ENCODE measurements at places on chromosomes 2 and 18. TPM values are rescaled to one million over a fixed set of nuclear protein-coding genes. Genes with fewer than 3 reads are reported as not detected.
A peak's percentile ranks its signal among the peaks of the same experiment; 100 is the strongest.

- no peak for DNase-seq
Measured at GRCh38 chr2:82795446-82795845, 1663.6 kb downstream of the SUCLG1 start.

GRCh38 chr2:60535685-60536312, 17.7 kb downstream of the BCL11A start:
- no peak for DNase-seq

GRCh38 chr2:141911485-141912066, 219.2 kb downstream of the LRP1B start:
- peak; percentile 7 for DNase-seq

DNA sequence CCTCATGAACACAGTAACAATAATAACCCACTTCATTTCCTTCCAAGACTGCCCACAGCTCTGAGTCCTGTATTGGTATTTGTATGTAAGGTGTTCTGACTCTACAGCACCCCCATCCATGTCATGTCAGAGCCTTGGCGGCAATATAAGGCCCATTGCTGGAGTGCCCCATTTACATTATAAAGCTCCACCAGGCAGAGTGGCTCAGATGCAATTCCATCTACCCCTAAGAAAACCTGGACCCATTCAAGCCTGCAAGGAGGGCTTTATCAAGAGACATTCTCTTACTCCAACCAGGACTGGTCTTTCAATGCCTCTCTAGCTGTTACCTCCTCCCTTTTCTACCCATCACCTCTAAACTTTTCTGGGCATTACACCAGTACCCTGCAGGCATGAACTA, 101.6 kb downstream of the ANTXR1 start:
- no peak for DNase-seq

NAT8 gene
- 25.2 TPM for polyA plus RNA-seq

USP34 gene
- polyA plus RNA-seq = 178 TPM

GRCh38 chr2:217954469-217954868, 48.3 kb downstream of the TNS1 start:
- no peak for DNase-seq

MIB1 gene
- polyA plus RNA-seq = 68.9 TPM

PJVK gene
- polyA plus RNA-seq = 18.0 TPM

- peak; percentile 63 for DNase-seq
Measured at GRCh38 chr2:178193823-178194599, at the start of gene OSBPL6. Gene OSBPL6, plus strand, starts transcription at chr2:178194512. Its CDS starts 111,673 bp downstream, at chr2:178306185.

DNA sequence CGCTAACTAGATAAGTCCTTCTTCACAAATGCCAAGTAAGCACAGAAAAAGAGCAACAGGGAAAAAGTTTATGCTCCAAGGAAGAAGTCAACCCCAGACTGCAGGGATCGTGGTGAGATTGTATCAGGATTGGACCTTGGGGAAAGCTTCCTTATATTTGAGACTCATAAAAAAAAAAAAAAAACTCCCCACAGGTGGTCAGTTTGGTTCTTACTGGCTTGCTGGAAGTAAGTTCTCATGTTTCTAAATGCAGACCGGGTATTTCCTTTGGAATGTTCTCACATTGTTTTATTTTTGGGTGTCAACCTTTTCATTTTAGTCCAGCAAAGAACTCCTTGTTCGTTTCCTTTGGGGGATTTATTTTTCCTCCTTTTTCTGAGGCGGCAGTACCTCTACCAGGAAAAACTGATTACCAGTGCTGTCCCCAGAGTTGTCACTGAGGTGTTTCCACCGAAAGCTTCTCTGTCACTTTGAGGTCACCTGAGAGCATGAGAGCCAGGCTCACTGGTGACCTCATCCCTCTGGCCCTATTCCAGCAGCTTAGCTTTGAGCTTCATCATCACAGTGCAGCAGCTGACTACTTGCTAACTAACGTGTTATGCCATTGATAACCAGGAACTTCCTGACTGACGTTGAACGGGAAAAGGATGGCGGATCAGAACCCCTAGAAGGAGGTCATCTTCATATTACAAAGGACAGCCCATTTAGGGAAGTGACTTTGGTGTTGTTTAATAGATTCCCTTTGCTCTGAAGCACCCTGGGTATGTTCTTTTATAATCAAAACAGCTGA, 16.8 kb upstream of the ATP8B1 start:
- no peak for DNase-seq

DNA sequence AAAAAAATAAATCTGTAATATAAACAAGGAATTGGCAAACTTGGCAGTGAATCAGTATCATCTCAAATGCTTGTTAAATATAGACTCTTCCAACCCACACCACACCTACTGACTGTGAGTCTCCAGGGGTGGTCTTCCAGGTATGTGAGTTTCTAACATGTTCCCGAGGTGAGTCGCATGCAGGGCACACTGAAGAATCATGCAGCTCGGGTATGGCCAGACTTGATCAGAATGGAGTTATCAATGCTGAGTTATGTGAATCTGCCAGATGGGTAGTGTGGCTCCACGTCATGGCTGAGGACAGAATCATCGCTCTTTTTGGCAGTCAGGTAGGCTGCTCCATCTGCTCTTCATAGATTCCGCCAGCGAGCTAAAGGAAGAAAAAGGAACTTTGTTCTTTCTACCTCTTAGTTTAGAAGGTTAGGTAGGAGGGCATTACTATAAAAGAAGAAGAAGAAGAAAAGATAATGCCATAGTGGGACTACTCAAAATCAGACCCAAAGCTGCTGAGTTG, 1279.7 kb upstream of the ZEB2 start:
- DNase-seq = no peak

RAD51AP2 gene
- 0.17 TPM for polyA plus RNA-seq

GRCh38 chr2:113877711-113878598, 11.9 kb upstream of the ACTR3 start:
- no peak for DNase-seq

SCN3A gene
- polyA plus RNA-seq = 0.90 TPM

- no peak for DNase-seq
Measured at GRCh38 chr2:109337221-109337620, 208.2 kb downstream of the SH3RF3 start.

DNA sequence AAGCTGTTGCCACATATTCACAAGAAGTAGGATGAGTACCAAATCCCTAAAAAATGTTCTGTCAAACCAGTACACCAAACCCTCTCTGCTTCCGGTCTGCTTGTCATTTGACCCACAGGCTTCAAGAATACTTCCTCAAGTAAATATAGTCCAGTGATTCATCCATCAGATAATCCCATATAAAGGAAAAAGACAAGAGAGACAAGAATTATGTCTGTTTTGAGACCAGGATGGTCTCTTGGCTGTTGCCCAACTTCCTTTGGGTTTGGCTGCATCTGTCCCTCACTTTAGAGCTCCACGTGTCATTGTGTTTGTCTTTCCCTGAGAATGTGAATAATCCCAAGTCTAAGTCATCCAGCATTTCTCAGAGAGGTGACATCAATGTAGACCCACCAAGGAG, 91.5 kb upstream of the NRP2 start:
- no peak for DNase-seq

DNA sequence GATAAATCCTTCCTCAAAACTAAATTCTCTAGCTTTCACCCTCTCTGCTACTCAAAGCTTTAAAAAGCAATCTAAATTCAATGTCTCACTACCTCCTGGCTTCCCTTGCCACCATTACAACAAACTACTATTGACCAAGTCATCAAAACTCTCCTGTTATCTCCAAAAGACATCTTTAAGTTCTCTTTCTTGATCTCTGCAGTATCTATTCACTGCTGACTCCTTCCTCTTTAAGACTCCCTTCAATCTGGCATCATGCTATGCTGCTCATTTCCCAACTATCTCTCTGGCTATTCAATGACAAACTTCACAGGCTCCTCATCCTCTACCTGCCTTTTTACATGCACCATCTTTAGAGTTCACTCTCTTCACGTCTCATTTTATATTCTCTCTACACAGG, 5.9 kb downstream of the PPP3R1 start:
- DNase-seq = no peak

DNA sequence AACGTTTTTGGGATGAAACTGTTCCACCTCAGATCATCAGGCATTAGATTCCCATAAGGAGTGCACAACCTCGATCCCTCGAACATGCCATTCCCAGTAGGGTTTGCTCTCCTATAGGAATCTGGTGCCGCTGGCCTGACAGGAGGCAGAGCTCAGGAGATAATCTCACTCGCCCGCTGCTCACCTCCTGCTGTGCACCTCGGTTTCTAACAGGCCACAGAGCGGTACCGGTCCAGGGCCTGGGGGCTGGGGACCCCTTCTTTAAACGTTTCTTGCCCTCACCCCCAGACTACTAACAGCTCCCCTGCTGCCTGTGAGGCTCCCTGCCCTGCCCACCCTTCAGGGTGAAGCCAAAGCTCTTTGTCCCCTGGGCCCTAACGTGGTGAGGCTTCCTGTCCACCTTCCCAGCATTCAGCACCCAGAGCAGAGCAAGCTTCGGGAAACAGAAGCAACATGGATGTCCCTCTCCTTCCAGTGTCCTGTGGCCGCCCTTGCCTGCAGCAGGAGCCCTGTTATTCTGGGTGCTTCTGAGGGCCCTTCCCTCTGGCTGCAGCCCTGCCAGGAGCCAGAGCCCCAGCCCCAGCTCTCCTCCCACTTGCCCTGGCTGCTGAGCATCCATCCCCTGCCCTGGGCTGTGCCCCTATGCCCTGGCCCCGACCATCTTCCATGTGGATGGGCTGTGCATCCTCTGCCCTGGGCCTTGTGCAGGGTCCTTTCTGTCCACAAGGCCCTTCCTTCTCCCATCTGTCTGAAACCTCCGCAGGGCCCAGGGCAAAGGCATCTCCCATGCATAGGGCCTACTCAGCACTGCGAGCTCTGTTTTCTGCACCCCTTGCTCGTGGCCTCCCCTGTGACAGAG, 140.1 kb downstream of the MBP start:
- DNase-seq = no peak

TCF4 gene
- 70.6 TPM for polyA plus RNA-seq

DNA sequence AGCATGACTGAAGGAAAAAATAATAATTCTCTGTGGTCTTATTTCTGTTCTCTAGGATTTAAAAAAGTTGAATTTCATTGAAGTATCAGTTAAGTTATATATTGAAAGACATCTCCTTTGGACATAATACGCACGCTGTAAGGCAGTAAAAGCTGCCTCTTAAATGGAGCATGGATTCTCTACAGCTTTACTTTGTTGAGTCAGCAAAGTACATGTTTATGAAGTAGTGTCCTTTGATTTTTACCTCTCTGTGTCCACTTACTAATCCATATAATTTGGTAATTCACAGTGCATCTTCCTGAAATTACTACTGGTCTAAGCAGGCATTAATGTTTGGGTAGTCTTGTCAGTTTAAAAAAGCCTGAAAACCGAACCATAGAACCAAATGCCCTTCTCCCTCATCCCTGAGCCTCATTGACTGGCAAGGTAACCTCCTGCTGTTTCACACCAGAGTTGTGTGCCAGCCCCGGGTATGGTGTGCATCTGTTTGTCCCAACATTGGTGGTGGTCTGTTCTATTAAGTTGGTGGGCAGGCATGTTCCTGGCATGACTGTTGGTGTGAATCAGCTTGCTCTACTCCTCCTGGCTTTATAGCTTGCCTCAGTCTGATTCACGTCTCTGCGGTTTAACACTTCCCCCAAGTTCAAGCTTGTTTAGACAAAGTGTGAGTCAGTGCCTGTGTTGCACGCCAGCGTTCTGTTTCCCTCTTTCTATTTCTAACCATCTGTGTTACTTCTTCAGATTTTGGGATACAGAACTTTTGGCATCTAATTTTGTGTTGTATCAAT, 71.0 kb upstream of the ITM2C start:
- DNase-seq = no peak

GRCh38 chr2:105929516-105929915, 184.8 kb downstream of the NCK2 start:
- DNase-seq = no peak

DNA sequence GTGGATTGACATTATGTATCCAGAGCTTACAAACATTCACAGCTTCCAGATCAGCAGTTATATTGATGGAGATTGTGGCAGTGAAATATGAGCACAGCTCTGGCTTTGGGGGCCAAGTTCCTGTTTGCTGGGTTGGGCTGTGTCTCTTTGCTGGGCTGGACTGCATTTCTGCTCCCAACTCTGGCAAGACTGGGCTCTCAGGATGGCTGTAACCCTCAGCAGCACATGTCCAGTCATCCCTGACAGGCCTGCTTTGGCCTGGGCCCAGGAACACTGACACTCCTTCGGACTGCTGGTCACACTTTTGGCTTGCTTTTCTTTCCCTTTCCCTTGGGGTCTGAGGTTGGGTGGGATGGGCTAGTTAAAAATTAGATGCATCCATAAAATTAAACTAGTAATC, 17.9 kb upstream of the VPS4B start:
- no peak for DNase-seq

ZNF516 gene
- 50.7 TPM for polyA plus RNA-seq

CFC1 gene
- polyA plus RNA-seq = not detected

DNA sequence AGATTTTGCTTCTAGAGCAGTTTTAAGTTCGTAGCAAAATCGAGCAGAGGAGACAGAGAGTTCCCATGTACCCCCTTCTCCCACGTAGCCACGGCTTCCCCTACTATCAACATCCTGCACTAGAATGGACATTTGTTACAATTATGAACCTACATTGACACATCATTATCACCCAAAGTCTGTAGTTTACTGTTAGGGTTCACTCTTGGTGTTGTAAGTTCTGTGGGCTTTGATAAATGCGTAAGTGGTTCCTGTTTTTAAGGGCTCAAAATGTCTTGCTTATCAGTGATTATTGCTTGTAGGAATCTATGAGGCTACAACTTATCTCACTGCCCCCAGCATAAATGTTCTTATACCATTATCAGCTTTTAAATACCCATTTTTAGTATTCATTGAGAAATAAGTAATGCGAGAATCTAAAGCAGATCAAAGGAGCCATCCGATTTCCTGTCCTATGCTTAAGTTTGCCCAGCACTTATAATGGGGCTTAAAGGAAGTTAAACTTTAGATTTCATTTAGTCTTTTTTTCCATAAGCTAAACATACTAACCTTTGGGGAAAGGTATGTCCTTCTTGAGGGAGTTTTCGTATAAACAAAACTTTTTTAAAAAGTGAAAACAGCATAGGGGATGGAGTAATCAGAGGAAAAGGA, 118.7 kb downstream of the HAUS1 start:
- DNase-seq = no peak

GRCh38 chr2:134208825-134209224, 45.0 kb upstream of the MGAT5 start:
- DNase-seq = no peak

- no peak for DNase-seq
Measured at GRCh38 chr2:36433311-36434217, 78.0 kb downstream of the CRIM1 start.

DNA sequence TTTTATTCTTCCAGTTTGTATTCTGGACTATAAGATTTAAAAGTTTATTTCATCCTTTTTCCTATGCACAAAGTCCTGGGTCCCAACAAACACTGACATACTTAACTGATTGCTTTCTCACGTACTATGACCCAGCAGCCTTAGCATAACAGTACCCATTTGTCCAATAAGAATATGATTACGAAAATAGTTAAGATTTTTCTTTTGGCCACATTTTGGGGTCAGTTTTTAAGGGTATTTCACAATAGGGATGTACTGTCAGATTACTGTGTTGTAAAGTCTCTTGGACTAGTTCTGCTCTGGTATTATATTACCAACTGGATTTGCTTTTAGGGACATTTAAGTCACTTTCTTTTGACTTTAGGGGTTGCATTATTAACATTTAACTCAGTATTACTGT, 46.1 kb downstream of the TTC39C start:
- no peak for DNase-seq

GRCh38 chr2:113167962-113168340, 5.8 kb upstream of the PSD4 start:
- DNase-seq = no peak
